ENCODE measurements at places on chromosomes 5 and 9.

- DNase-seq = no peak
Measured at GRCh38 chr5:43304525-43304924, 8.7 kb downstream of the HMGCS1 start.

DNA sequence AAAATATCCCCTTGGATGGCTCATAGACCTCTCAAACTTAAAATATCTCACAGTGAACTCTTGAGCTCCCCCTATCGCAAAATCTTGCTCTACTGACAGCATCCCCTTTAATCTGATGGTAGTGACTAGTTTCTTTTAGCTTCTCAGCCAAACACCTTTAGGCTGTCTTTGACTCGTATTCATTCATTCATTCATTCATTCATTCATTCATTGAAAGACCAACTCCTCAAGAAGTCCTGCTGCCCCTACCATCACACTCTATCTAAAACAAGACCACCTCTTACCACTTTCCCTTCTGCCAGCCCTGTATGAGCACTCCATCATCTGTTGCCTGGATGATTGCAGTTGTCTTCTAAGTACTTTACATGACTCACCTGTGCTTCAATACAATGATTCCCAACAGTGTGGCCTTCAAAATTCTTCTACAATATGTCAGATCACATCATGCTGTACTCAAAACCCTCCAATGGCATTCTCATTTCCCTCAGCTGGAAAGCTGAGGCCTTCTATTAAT, 46.8 kb downstream of the ITGA2 start:
- DNase-seq = no peak

DNA sequence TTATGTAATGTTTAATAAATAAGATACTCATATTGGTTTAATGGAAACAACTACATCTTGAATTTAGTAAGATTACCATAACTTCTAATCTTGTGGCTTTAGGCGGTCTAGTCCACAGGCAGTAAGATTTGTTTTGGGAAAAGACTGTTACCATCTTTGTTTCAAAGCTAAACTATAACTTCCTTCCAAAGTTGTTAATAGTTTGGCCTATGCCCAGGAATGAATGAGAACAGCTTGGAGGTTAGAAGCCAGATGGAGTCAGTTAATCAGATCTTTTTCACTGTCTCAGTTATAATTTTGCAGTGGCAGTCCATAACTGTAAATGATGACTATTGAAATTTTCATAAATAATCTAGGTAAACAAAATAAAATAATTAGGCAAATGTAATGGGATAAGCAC, 241.8 kb upstream of the KLF9 start:
- DNase-seq = no peak

GRCh38 chr5:57476601-57477056, 6.0 kb downstream of the ACTBL2 start:
- no peak for DNase-seq

DNA sequence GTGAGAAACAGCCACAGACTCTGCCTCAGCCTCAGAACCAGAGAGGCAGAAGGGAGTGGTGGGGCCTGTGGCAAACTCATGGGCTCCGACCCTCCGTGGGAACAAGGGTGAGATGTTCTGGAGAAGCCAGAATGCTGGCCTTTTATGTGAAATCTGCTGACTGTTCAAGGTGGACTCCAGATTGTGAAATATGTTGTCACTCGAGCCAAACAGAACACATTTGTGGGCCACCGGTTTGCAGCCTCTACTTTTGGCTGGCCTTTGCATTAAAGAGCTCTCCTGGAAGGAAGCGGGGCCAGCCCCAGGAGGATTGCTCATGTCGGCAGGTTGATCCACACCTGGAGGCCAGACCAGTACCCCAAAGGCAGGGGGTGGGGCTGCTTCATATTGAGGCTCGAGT, 62.4 kb downstream of the ERGIC1 start:
- no peak for DNase-seq

DNA sequence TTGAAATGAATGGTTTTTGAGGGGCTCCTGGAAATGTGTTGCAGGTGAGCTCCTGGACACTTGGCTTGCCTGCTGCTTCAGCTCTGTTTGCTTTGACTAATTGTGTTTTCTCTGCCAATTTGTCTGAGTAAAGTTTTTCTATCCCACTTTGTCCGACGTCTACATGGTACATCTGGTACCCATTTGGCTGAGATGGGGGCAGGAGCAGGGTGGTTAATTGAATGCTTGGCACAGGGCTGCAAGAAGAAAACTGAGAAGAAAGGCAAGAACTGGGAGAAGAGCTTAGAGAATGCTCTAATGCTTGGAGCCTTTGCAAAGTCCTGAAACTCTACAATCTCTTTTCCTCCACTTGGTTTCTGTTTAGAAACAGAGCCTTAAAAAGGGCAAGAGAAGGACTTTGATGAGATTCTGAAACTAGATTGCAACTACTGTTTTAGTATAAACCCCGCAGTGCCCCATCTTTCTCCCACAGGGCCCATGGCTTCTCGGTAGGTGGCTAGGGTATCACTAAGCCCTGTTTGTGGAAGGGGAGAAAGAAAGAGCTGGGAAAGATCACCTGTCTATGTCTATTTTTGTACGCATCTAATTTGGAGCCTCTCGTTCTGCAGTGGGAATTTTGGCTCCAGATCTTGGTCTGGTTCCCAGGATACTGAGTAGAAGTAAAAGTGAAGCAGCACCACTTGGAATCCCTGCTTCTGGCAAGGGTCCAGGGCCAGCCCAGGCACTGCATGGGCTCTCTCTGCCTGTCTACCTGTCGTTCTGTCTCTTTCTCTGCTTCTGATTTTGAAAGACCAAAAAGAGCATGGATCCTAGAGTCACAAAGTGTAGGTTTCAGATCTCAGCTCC, 214.4 kb downstream of the SEMA6A start:
- DNase-seq = no peak

GRCh38 chr9:36748322-36748899, 175.7 kb downstream of the MELK start:
- DNase-seq = no peak

- DNase-seq = no peak
Measured at GRCh38 chr5:167699432-167699831, 592.0 kb upstream of the WWC1 start.

DNA sequence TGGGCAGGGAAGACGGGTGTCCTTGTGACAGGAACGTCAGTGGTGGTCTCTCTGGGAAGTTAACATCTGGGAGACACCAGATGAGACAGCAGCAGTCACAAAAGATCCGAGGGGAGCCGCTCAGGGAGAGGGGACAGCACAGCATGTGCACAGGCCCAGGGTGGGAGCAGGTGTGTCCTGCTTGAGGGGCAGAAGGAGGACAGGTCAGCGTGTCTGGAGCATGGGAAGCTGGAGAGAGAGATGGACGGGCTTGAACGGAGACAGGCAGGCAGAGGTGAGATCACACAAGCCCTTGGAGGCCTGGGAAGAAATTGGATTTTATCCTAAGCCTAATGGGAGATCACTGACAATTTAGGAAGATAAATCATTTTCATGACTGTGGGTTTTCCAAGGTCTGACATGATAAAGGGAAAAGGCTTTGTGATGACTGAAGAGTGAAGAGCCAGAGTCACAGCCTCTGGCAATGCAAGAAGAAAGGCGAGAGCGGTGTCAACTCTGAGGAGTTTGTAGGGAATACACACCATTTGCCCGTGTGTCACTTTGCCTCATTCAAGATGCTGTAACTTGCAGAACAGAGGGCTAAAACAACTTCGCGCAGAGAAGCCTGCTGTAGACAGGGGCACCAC, 88.3 kb downstream of the FSTL4 start:
- DNase-seq = no peak

GRCh38 chr5:145465474-145466263, 369.5 kb downstream of the PRELID2 start:
- DNase-seq = no peak

GRCh38 chr9:94528886-94529285, 26.0 kb upstream of the PCAT7 start:
- no peak for DNase-seq

DNA sequence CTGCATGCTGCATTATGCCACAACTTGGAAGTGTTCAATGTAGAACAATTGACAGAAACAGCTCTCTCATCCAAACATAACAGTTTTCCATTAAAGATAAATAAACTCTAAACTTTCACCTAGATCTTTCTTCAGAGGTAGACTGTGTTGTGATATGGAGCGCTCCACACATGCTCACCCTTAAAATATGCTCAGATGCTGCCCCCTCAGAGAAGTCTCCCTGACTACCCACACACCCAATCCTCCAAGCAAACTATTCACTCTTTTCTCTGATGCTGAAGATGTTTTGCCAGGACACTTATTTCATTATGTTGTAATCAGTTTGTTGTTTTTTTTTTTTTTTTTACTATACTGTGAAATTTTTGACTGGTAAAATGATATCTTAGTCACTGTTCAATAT, 206.6 kb upstream of the RASA1 start:
- no peak for DNase-seq

DNA sequence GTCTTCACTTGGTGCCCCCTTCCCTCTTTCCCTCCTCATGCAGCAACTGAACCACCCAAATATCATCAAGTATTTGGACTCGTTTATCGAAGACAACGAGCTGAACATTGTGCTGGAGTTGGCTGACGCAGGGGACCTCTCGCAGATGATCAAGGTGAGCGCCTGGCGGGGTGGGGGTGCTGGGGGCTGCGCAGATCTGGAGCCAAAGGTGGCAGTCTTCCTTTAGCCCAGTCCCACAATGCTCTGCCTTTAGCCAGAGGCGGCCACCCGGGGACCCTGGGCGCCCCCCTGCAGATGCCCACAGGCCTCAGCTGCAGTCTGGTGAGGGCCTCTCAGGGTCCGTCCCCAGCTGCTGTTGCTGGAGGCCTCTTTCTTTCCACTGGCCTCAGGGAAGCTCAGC, 63.7 kb downstream of the NEK6 start:
- DNase-seq = no peak
